ENCODE measurements at places on chromosomes 16 and 17.

DNA sequence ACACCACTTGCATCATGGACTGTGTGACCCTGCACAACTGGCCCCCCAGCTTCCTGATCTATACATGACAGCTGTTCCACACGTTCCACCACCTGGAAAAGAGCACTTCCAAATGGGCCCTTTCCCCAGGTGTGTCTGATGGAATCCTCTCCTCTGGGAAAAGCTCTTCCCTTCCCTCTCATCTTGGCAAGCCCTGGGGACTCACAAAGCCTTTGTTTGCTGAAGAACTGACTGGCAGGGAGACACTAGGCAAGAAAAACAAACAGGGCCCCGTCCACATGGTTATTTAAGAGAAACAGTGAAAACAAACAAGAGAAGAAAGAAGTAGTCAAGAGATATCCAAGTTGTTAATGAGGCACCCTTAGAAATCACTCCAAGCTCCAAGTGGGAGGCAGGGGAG, 52.6 kb downstream of the C16orf95 start:
- H3K4me1 ChIP-seq = no peaks in the 10 kb centered on the region
- no peak overlapping the region for H3K27ac ChIP-seq
- no peak for DNase-seq
- no peaks in the 10 kb centered on the region for H3K27me3 ChIP-seq

DNA sequence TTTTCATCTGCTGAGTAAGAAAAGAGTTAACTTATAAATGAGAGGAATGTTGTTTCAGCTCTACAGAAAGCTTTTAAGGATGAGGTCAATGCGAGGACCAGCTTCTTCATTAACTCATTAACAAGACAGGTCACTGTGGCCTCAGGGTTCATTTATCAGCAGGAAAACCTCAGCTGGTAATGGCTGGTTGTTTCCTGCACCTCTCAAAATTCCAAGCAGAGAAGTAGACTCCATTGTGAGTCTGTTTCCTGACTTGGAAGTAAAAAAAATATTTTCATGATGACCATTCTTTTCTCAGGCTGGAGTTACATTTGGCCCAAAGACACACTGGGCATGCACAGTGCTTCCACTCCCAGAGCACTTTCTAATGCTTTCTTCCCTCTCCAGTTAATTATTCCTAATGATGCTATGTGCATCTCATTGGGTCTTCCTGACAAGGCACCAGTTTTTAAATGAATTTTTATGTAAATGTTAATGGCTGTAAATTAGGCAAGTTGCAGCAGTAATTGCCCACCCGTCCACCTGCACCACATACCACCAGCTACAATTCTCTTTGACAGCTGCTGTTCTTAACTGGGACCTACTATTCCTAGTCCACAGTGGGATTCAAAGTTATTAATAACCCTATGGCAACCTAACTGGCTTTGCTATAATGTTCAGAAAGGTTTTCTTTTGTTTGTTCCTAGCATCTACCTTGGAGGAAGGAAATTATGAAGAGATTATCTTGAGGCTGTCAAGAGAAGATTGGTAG, 89.5 kb upstream of the BCAR1 start:
- H3K27me3 ChIP-seq = no peaks in the 10 kb centered on the region
- no peak overlapping the region for H3K27ac ChIP-seq
- peaks cover 32% of the 10 kb centered on the region for H3K4me1 ChIP-seq
- H3K36me3 ChIP-seq = peaks cover 12% of the 10 kb centered on the region
- no peak for DNase-seq
- no peak overlapping the region for H3K4me3 ChIP-seq

DNA sequence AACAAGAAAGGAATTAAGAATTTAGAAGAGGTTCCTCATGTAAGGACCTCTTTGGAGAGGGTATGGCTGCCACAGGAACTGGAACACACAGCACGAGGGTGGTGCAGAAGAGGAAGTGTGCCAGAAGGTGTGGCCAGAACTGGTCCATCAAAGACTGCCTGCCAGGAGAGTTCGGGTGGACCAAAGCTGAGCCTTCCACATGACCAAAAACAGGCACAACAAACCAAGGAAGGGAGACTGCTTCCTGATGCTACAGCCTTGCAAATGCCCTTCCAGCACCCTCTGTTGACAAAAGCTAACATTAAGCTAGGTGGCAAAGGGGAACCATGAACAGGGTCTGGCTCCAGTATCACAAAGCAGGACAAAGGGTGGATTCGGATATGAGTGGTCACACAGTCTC, 125.8 kb upstream of the TMEM97 start:
- H3K4me1 ChIP-seq = no peaks in the 10 kb centered on the region
- no peak overlapping the region for H3K27ac ChIP-seq
- no peaks in the 10 kb centered on the region for H3K27me3 ChIP-seq
- DNase-seq = no peak
- H3K36me3 ChIP-seq = peaks cover 79% of the 10 kb centered on the region

DNA sequence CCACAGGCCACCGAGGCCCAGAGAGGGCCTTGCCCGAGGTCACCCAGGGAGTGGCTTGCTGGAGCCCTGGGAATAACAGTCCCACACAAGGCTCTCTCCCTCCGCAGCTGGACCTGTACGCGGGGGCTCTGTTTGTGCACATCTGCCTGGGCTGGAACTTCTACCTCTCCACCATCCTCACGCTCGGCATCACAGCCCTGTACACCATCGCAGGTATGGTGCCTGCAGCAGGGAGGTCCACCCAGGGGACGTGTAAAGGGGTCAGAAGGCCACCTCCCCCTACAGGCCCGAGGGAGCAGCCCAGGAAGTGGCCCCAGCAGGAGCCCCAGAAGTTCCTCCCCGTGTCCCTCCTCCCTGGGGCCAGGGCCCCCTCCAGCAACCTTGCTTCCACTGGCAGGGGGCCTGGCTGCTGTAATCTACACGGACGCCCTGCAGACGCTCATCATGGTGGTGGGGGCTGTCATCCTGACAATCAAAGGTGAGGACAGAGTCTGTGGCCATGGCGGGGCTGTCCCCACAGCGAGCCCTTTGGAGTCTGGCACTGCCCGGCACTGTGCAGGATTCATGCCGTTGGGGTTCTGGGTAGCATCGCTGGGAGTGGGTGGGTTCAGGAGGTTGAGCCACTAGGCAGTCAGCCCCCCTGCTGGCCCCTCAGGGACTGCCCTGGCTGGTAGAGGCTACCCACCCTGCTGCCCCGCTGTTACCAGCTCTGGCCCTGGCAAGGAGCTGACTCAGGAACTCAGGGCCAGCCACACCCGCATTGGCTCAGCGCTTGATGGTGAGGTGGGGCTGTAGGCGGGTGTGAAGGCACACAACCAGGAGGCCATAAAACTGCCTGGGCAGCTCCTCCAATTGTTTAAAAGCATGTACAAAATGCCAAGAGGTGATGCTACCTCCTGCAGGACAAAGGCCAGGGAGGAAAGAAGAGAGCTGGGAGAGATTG, 17.3 kb downstream of the SLC5A10 start:
- H3K27ac ChIP-seq = peak overlapping the region; percentile 67
- H3K4me1 ChIP-seq = peaks cover 29% of the 10 kb centered on the region
- DNase-seq = no peak
- H3K27me3 ChIP-seq = no peaks in the 10 kb centered on the region
- H3K4me3 ChIP-seq = no peak overlapping the region
- peaks cover 34% of the 10 kb centered on the region for H3K36me3 ChIP-seq

- no peak overlapping the region for H3K27ac ChIP-seq
- no peaks in the 10 kb centered on the region for H3K27me3 ChIP-seq
- no peak overlapping the region for H3K4me3 ChIP-seq
- no peak for DNase-seq
- H3K4me1 ChIP-seq = no peaks in the 10 kb centered on the region
Observed at GRCh38 chr17:3972931-3973330, 8.7 kb upstream of the ATP2A3 start.

- H3K4me3 ChIP-seq = no peak overlapping the region
- no peaks in the 10 kb centered on the region for H3K4me1 ChIP-seq
- DNase-seq = no peak
Observed at GRCh38 chr17:15468126-15468525, 705 bp upstream of the CDRT4 start.

DNA sequence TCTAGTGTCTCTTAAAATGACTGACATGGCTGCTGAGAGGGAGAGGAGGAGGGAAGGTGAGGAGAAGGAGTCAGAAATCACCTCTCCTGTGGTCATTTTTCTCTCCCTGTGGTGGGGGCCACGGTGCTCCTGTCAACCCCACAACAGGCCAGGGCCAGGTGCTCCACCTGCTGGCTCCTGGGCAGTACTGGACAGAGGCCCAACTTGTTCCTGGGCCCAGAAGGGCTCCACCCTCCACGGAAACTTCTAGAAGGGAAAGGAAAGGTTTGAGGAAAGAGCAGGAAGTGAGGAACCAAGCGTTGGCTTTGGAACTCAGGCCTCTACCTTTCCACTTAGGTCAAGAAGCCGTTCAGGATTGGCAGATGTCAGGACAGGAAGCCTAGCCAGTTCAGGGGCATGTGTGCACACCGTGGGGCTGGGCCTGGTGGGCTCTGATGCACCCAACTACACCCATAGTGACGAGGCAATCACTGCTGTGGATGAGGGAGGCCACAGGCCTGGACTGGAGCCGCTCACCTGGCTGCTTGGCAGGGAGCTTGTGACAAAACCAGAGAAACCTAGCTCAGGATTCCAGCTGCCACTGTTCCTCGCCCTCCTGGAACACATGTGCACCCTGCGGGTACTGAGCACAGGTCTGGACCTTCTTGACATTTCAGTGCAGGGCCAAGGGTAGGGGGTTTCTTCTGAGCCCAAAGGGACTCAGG, 36.1 kb downstream of the WNT3 start:
- no peaks in the 10 kb centered on the region for H3K4me1 ChIP-seq
- DNase-seq = no peak
- H3K36me3 ChIP-seq = no peaks in the 10 kb centered on the region
- no peak overlapping the region for H3K27ac ChIP-seq

GRCh38 chr17:49054342-49055092, 57.3 kb downstream of the IGF2BP1 start:
- DNase-seq = no peak
- no peaks in the 10 kb centered on the region for H3K36me3 ChIP-seq
- no peaks in the 10 kb centered on the region for H3K27me3 ChIP-seq
- no peak overlapping the region for H3K4me3 ChIP-seq

DNA sequence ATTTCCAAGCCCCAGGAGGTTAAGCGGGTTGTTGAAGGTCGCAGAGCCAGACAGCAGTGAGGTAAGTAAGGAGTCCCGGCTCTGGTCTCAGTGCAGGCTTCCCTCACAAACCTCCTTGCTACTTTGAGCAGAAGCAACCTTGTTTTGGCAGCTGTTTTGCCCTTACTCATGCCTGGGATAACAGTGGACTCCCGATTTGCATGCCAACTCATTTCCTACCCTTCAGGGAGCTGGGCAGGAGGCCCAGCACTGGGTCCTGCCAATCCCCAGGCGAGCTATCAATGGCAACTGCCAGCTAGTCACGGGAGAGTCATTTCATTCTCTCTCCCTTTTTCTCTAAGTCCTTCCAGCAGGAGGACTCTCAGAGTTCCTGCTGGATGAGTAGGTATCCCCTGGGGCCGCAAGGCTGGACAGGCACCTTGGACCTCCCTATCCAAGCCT, 72.0 kb upstream of the KSR1 start:
- H3K27me3 ChIP-seq = no peaks in the 10 kb centered on the region
- peak; percentile 88 for DNase-seq
- H3K36me3 ChIP-seq = no peaks in the 10 kb centered on the region
- H3K27ac ChIP-seq = peak overlapping the region; percentile 65
- no peak overlapping the region for H3K4me3 ChIP-seq

GRCh38 chr16:7597677-7598076, 265.0 kb downstream of the RBFOX1 start:
- no peaks in the 10 kb centered on the region for H3K36me3 ChIP-seq
- no peak overlapping the region for H3K4me3 ChIP-seq
- H3K27ac ChIP-seq = no peak overlapping the region
- no peaks in the 10 kb centered on the region for H3K4me1 ChIP-seq
- no peak for DNase-seq
- H3K27me3 ChIP-seq = no peaks in the 10 kb centered on the region

GRCh38 chr17:49582789-49583188, 7.1 kb downstream of the NXPH3 start:
- peak overlapping the region; percentile 52 for H3K27ac ChIP-seq
- no peaks in the 10 kb centered on the region for H3K27me3 ChIP-seq
- no peaks in the 10 kb centered on the region for H3K36me3 ChIP-seq
- H3K4me3 ChIP-seq = no peak overlapping the region
- H3K4me1 ChIP-seq = peaks cover 23% of the 10 kb centered on the region
- DNase-seq = no peak

DNA sequence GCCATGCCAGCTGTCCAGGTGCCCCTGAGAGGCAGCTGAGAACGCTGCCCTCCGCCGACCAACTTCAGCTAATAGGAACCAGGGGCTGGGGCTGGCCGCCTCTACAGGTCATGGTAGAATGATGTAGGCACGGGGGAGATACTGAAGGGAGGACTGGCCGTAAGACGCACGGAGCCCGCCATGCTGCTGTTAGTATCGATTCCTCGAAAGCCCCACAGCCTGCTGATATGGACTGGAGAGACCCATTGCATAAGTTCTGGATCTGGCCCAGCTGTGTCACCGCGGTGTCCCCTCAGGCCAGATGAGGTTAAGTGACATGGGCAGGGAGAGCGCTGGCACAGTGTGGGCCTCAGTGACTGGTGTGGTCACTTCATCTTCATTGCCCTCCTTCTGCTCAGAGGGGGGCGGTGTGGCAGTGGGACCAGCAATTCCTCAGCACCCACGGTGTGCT, 75.6 kb downstream of the AMFR start:
- peak; percentile 38 for DNase-seq
- peaks cover under 1% of the 10 kb centered on the region for H3K4me1 ChIP-seq
- H3K27ac ChIP-seq = no peak overlapping the region
- H3K4me3 ChIP-seq = no peak overlapping the region

GRCh38 chr17:51071556-51071955, 49.1 kb downstream of the SPAG9 start:
- no peak overlapping the region for H3K4me3 ChIP-seq
- no peak for DNase-seq
- H3K36me3 ChIP-seq = peaks cover 11% of the 10 kb centered on the region
- no peak overlapping the region for H3K27ac ChIP-seq
- peaks cover 7% of the 10 kb centered on the region for H3K4me1 ChIP-seq

GRCh38 chr17:50213026-50214022, 11.9 kb upstream of the COL1A1 start:
- DNase-seq = peak; percentile 55
- peaks cover 21% of the 10 kb centered on the region for H3K4me1 ChIP-seq
- no peak overlapping the region for H3K4me3 ChIP-seq
- no peaks in the 10 kb centered on the region for H3K27me3 ChIP-seq

- no peak overlapping the region for H3K4me3 ChIP-seq
- DNase-seq = no peak
- H3K27ac ChIP-seq = no peak overlapping the region
- no peaks in the 10 kb centered on the region for H3K36me3 ChIP-seq
- H3K4me1 ChIP-seq = no peaks in the 10 kb centered on the region
Observed at GRCh38 chr17:27288183-27288582, 5.7 kb upstream of the WSB1 start.

- no peak for DNase-seq
- no peaks in the 10 kb centered on the region for H3K27me3 ChIP-seq
- no peak overlapping the region for H3K27ac ChIP-seq
- no peaks in the 10 kb centered on the region for H3K4me1 ChIP-seq
Observed at GRCh38 chr16:90032674-90033331, 13.5 kb upstream of the DBNDD1 start.

- H3K27me3 ChIP-seq = no peaks in the 10 kb centered on the region
- H3K27ac ChIP-seq = no peak overlapping the region
- H3K4me1 ChIP-seq = peaks cover 9% of the 10 kb centered on the region
- no peak for DNase-seq
- no peak overlapping the region for H3K4me3 ChIP-seq
Observed at GRCh38 chr17:41024697-41025096, 2.3 kb downstream of the KRTAP1-5 start.

GRCh38 chr17:17051791-17052461, 9.7 kb downstream of the MPRIP start:
- peaks cover 42% of the 10 kb centered on the region for H3K4me1 ChIP-seq
- DNase-seq = no peak
- peak overlapping the region; percentile 35 for H3K27ac ChIP-seq
- H3K36me3 ChIP-seq = peaks cover 21% of the 10 kb centered on the region
- H3K4me3 ChIP-seq = no peak overlapping the region
